ENCODE measurements at places on chromosomes 2 and 18. TPM values are rescaled to one million over a fixed set of nuclear protein-coding genes. Genes with fewer than 3 reads are reported as not detected.

GRCh38 chr2:13030606-13031005 lies 313.9 kb downstream of the TRIB2 start:
- DNase-seq: no peak

DNA sequence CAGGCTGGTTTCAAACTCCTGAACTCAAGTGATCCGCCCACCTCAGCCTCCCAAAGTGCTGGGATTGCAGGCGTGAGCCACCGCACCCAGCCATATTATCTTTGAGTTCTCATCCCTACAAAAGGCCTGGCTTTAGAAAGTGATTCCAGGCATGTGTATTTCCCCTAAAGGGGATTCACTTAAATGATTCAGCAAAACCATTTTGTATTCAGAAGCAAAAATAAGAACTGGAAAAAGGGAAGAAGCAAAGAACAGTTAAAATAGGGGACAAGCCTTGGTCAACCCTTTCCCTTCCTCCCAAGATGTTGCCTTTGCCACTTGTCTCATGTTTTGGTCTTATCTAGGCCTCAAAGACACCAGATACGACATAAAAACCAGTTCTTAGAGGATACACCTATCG lies 10.5 kb downstream of the TM4SF20 start:
- DNase-seq: no peak

C2orf72 gene
- total RNA-seq: 3.8 TPM

GRCh38 chr2:132503701-132504100 lies 87.1 kb downstream of the GPR39 start:
- no peak for DNase-seq

DNA sequence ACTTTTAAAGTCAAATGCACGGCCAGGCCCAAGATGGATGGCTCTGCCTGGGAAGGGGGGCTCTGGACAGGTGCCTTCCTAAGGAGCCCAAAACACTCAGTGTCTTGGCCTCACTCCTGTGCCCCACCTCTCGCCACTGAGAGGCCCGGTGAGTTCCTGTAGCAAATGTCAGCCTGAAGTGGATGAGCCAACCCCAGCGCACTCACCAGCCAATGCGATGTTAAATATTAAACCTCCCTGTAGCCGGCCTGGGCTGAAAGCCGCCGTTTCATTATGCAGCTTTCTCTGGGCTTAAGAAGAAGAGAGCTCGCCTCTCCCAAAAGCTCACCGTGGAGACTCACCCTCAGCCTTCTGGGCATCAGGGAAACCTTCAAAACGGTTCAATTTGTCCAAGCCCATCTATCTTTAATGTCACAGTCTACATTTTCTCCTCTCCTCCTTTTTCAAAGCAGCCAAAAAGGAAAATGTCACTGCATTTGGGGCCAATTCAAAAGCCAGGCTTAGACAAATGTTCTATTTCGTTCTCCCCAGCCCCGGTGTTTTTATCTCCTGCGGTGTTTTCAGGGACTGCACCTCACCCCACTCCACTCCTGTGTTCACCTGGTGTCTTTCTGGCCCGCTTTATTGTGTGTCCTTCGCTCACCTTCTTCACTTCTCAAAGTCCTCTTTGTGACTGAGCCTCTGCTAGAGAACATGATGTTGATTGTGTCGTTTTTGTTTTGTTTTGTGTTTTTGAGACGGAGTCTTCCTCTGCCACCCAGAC lies 124.0 kb downstream of the NRP2 start:
- DNase-seq: no peak

- DNase-seq: no peak
Measured at GRCh38 chr2:227849906-227850305, 21.5 kb upstream of the DAW1 start.

- DNase-seq: no peak
Measured at GRCh38 chr2:86218124-86218523, 18.9 kb downstream of the MRPL35 start.

GRCh38 chr2:3523551-3524041 lies 4.3 kb upstream of the ADI1 start:
- DNase-seq: no peak

- DNase-seq: no peak
Measured at GRCh38 chr2:186429104-186429503, 57.0 kb upstream of the ZC3H15 start.

UGT1A5 gene
- not detected for total RNA-seq

DNA sequence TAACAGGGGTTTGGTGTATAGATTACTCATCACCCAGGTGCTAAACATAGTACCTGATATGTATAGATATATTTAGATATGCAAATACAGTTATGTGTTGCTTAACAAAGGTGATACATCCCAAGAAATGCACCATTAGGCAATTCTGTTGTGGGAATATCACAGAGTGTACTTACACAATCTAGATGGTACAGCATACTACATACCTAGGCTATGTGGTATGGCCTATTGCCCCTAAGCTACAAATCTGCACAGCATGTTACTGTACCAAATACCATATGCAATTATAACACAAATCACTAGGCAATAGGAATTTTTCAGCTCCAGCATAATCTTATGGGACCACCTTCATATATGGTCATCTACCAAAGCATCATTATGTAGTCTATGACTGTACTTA lies 43.5 kb upstream of the NPAS2 start:
- DNase-seq: no peak

GRCh38 chr2:236823963-236824362 lies 254.3 kb downstream of the ACKR3 start:
- no peak for DNase-seq

PSMA8 gene
- 2.0 TPM for total RNA-seq

GRCh38 chr2:241354668-241355658 lies 1.1 kb upstream of the FARP2 start:
- DNase-seq: peak; percentile 89

POTEI gene
- total RNA-seq: not detected

DNA sequence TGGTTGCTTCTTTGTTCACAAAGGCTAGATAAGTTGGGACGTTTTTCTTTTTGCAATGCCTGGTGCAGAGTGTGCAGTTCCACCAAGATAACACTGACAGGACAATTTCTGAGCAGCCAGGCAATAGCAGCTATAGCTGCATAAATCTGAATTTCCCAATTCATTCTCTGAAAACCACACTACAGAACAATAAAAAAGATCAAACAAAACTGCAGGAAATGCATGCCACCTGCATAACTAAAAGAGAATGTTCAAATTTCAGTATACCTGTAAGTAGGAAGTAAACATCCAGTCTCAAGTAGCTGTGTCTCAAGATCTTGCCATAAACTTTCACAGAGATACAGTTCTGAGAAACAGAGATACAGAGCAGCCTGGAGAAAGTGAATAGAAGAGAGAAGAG lies 5.3 kb upstream of the KCTD18 start:
- DNase-seq: no peak

DNA sequence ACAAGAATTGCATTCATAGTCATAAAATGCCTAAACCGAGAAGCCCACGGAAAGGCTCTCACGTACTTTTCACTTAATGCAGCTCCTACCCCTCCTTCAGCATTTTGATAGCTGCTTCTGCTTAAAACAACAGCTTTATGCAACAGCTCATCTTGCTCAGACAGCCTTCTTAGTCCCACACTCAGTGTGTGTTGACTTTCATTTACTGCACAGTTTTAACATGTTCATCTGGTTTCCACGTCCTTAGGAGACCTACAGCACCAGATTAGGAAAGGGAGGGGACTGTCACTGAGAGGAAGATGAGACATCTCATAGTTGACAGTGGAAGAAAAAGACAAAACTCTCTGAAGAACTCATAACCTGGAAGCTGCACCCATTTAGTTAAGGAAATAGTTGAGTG lies 435.4 kb downstream of the SETBP1 start:
- no peak for DNase-seq

DNA sequence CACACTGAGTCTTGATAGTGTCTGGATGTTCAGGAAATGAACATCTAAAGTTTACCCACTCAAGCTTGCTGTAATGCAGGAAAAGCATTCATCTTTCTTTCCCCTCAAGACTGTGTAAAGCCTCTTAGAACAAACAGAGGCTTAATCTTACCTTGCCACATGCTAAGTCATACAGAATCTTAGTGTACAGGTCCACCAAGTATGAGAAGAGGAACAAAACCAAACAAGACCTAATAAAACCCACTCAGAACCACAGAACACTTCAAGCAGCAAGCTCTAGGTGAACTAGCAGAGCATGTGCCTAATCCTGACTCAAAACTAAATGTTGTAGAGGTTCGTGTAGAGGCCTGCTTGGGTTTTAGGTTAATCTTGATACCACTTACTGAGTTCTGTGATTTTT lies 97.6 kb downstream of the SPTBN1 start:
- no peak for DNase-seq

CACNB4 gene
- total RNA-seq: 0.37 TPM

DNA sequence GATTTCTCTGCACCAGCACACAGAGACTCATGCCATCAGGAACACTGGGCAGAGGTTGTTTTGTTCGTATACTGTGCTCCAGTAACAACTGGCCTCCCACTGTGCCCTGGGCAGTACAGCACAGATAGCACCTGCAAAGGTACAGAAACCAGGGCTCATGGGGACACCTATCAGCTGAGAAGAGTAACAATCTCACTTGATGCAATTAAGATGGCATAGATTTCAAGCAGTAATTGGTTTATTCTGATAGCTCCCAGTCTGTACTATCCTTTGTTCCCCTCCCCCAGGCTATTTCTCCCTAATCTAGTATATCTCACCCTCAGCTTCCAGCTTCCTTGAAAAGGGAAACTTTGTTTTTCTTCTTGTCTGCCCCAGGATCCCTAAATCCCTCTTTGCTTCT lies 343.9 kb upstream of the MMADHC start:
- DNase-seq: no peak

- DNase-seq: no peak
Measured at GRCh38 chr2:165401285-165401852, 68.1 kb upstream of the CSRNP3 start.

CD8B2 gene
- 0.11 TPM for total RNA-seq

C2orf74 gene
- total RNA-seq: 14.2 TPM

- no peak for DNase-seq
Measured at GRCh38 chr2:3173031-3173430, 204.6 kb downstream of the EIPR1 start.

TMEFF2 gene
- total RNA-seq: not detected

- DNase-seq: no peak
Measured at GRCh38 chr2:221439761-221440479, 132.2 kb downstream of the EPHA4 start.

SERPINB10 gene
- total RNA-seq: not detected

Data from activated CD4-positive, alpha-beta T cell treated with anti-CD3 and anti-CD28 coated beads for 36 hours (primary cell).